Right lung (tissue), 10 donors: ENCODE measurements at places on chromosomes 4 and X.

- no peak for DNase-seq
Measured at GRCh38 chr4:6693231-6694176, at the start of gene S100P. Gene S100P (plus strand): TSS chr4:6693878. CDS start chr4:6693933, 55 bp downstream.

- no peak for DNase-seq
Measured at GRCh38 chr4:110815950-110816349, 193.1 kb upstream of the PITX2 start.

- no peak for DNase-seq
Measured at GRCh38 chrX:24173115-24173847, 23.8 kb downstream of the ZFX start.

DNA sequence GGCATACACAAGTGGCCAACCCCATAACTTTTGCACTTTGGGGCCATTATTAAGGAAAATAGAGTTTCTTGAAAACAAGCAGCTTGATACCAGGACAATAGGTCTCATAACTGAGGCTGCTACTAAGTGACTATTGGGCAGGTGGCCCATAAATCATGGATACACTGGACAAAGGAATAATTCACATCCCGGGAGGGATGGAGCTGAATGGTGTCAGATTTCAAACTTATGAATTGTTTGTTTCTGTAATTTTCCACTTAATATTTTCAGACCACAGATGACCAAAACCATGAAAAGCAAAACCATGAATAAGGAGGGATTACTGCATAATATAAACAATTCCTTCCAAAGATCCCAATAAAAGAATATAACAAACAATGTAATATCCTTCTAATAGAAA is 114.4 kb downstream of the WDFY3 start:
- no peak for DNase-seq

DNA sequence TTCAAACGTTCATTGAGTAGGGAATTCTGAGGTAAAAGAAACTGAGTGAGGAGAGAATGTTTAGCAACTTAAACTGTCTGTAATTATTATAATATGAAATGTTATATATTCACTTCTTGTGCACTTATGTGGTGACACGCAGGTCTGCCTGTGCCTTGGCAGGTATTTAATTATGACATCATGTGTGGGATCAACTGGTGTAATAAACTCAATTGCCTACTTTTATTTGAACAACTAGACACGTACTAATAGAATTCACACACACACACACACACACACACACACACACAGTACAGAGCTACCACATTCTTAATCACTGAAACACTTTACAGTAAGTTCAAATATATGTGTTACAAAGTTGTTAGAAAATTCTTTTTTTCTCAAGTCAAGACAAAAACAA is 20.7 kb upstream of the SLC25A31 start:
- DNase-seq = no peak
